ENCODE measurements at places on chromosomes 5 and 9. TPM values are rescaled to one million over a fixed set of nuclear protein-coding genes. Genes with fewer than 3 reads are reported as not detected.

CDO1 gene
- total RNA-seq = 6.9 TPM

SPINK4 gene
- not detected for total RNA-seq

KDM3B gene
- total RNA-seq = 39.8 TPM

SH3RF2 gene
- total RNA-seq = 1.2 TPM

QRFP gene
- not detected for total RNA-seq

ANKHD1 gene
- 56.8 TPM for total RNA-seq

ZBED3 gene
- total RNA-seq = 1.0 TPM

CXXC5 gene
- total RNA-seq = 29.0 TPM

HACD4 gene
- total RNA-seq = 12.3 TPM

HMCN2 gene
- total RNA-seq = under 0.01 TPM

Data from fibroblast of lung (primary cell).